ENCODE measurements at places on chromosomes 13 and 19. TPM values are rescaled to one million over a fixed set of nuclear protein-coding genes. Genes with fewer than 3 reads are reported as not detected.

Gene PSPN
- total RNA-seq = 0.99 TPM

Gene TTYH1
- 0.21 TPM for total RNA-seq

Gene ZNF253
- 11.9 TPM for total RNA-seq

Gene SCAF1
- 71.7 TPM for total RNA-seq

Gene ZNF536
- total RNA-seq = not detected

Gene RNF17
- not detected for total RNA-seq

Gene RAB3A
- 6.5 TPM for total RNA-seq

Gene UPK1A
- 0.38 TPM for total RNA-seq

Gene ZNF585A
- 9.5 TPM for total RNA-seq

Gene PABPC3
- 0.57 TPM for total RNA-seq

Gene SMIM44
- not detected for total RNA-seq

Gene NTN5
- 0.06 TPM for total RNA-seq

Gene C1QTNF9
- total RNA-seq = not detected

Gene RNF225
- 0.80 TPM for total RNA-seq

Gene CERS1
- 0.08 TPM for total RNA-seq

Gene ZNF835
- 4.2 TPM for total RNA-seq

Gene SPACA4
- not detected for total RNA-seq

Gene SRRM5
- 0.08 TPM for total RNA-seq

Gene SHFL
- total RNA-seq = 41.9 TPM

Gene VSTM2B
- total RNA-seq = not detected

Gene UQCR11
- 264 TPM for total RNA-seq

Gene ITGBL1
- total RNA-seq = not detected

Gene PSG3
- not detected for total RNA-seq
